ENCODE measurements at places on chromosomes 11 and 22. TPM values are rescaled to one million over a fixed set of nuclear protein-coding genes. Genes with fewer than 3 reads are reported as not detected.

DNA sequence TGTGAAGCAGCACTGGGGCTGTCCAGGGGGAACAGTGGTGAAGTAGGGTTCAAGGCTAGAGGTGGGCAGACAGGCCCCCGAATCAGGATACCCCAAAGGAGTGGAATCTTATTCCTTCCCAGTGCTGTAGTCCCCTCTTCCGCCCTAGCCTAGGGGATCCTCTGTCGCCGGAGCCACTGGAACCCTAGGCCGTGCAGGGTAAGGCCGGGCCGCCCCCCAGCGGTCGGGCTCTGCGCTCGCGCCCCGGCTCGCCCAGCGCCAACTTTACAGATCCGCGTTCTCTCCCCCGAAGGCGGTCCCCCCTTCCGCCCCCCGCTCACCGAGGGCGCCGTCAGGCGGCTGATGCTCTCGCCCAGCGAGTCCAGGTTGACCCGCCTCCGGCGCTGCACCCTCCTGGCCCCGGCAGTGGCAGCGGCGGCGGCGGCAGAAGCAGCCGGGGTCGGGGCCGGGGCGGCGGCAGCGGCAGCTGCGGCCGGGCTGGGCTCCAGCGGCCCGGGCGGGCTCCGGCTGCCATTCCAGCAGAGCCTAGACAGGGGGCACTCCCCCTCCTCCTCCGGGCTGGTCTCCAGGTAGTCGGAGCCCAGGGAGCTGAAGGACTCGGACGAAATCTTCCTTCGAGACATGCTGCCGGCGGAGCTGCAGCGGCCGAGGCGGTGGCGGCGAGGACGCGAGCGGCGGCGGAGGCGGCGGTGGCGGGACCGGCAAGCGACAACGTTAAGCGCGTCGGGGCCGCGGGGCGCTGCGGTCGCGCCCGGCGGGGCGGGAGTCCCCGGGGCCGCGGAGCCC, 650 bp downstream of the GUCY1A2 start:
- DNase-seq: no peak

GRCh38 chr22:27405672-27406388, 395.7 kb downstream of the MN1 start:
- DNase-seq: peak; percentile 0

GRCh38 chr22:31818481-31819392, 64.9 kb downstream of the DEPDC5 start:
- DNase-seq: no peak

DNA sequence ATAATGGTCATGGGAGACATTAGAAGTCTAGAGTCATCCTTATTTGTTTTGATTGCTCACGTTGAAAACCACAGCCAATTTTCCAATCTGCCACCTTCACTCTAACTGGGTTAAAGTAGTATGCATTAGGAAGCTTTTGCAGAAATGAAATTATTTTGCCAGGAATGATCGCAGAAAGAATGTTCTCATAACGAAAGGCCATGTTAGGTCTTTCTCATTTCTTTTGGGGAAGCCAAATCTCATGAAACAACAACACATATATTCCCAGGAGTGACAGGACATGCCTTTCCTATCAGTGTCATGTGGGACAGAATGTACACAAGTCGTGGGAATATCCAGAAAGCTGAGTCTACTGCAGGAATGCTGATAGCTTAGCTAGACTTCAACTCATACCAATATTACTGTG, 386.3 kb downstream of the AASDHPPT start:
- no peak for DNase-seq

DNA sequence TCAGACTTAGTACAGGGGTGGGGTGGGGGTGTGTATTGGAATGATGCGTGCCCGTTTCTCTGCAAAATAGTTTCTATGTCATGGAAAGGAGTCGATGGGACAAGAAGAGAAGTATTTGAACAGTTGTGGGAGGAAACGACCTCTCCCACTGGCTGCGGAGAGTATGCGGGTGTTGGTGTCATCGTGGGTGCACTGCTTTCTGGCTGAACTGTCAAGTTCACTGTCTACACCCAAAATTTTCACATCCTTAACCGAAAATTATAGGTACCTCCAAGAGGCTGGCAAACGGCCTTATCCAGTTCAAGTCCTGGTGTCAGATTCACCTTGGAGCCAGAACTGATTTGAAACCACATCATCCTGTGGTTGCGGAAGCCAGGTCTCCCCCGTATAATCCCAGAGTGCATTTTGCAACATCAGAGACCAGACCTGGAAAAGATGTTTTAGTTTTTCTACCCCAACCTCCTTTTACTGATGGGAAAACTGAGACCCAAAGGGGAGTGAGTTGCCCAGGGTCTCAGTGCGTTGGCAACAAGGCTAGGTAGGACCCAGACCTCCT, 497 bp upstream of the SSRP1 start:
- no peak for DNase-seq

DNA sequence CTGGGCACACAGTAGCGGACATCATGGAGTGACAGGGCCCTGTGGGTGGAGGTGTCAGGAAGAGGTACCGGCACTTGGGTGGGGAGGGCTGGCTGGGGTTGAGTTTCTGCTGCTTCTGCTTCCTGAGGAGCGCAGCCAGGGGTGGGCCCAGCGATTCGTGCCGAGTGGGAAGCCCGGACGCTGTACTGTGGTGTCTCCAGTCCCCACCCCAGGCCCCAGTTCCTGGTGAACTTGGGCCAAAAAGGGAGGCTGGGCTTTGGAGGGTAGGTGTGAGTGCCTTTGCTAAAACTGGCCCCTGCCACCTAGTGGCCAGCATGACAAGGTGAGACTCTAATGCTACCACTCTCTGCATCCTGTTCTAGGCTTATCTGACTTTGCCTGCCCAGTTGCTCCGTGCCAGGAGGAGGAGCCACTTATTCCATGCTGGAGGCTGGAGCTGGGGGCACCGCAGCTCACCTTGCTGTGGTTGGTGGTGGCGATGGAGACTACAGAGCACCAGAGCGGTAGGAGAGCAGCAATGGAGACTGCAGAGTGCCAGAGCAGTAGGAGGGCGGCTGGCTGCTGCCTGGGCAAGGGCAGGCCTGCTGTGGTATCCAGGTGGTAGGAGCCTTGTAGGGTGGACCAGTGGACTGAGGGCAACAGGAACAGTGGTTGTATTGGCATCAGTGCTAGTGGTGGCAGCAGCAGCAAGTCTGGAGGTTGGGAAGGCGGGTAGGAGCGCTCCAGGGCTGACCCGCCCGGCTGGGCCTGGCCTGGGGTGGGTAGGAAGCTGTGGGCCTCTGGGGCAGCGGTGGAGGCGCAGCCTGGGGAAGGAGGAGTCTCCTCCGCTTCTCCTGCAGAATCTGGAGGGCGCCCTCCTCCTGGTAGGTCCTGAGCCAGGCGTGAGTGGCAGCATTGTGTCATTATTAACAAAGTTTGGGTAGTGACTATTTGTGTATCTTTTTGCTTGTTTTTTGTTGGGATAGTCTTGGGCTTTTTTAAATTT, 2.2 kb upstream of the RFPL2 start:
- DNase-seq: peak; percentile 30

DNA sequence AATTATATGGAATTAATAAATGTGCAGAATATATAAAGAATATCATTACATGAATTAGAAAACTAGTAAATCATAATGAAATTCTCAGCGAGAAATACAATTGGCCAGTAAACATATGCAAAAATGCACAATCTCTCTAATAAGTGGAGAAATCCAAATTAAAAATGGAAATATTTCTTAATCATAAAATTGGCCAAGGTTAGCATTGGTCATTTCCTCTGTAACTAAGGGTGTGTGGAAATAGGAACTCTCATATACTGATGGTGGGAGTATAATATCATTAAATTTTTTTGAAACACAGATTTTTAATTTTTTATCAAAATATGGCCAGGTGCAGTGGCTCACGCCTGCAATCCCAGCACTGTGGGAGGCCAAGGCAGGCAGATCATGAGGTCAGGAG, 7.6 kb upstream of the ZNF74 start:
- DNase-seq: no peak

- DNase-seq: no peak
Observed at GRCh38 chr22:43465291-43466015, 53.6 kb downstream of the MPPED1 start.

GRCh38 chr11:95058621-95059020, 8.1 kb upstream of the SRSF8 start:
- DNase-seq: no peak

- no peak for DNase-seq
Observed at GRCh38 chr11:102599642-102600261, 25.4 kb downstream of the MMP20 start.

GRCh38 chr11:45258982-45259530, 27.1 kb downstream of the SYT13 start:
- DNase-seq: no peak

DNA sequence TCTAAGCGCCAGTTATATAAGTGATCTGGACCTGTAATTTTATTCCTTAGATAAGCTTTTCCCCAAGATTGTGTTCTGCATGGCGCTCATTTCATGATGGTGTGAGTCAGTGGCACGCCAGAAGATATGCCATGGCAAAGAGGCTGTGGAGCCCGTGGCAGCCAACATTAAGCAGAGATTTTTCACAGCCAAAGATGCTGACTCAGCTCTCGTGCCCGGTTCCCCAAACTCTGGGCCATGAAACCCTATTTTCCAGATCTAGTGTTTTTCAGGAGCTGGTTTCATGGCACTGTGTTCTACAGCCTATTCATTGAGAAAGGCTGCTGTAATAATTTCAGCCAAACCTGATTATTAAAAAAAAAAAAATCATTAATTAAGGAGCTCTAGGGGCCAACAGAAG, 15.4 kb upstream of the LINC01488 start:
- DNase-seq: no peak

GRCh38 chr22:23268877-23269276, 88.6 kb downstream of the BCR start:
- no peak for DNase-seq

DNA sequence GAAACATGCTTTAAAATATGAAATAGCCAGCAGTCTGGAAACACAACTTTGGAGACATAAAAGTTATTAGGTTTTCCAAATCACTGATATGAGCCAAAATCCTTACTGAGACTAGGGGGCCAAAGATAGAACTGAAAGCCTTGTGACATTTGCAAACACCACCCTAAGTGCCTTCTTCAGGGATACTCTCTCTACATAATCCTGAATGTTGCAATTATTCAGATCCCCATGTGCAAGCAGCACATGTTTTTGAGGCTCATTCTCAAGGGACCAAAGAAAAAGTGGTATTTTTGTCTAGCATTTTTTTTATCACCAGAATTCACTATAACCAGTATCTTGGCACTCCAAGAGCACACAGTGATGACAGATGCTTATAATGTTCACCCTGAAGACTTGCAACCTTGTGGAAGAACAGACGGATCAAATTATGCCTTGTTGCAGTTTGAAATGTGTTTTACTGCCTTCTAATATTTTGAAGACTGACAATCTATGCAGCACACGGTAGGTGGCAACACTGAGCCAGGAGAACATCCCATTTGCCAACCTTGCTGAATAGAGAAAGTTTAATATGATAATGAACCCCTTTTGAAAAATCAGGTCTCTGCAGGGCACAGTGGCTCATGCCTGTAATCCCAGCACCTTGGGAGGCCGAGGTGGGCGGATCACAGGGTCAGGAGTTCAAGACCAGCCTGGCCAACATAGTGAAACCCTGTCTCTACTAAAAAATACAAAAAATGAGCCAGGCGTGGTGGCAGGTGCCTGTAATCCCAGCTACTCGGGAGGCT, 78.5 kb downstream of the PLEKHA7 start:
- no peak for DNase-seq

DGAT2 gene
- 11.0 TPM for total RNA-seq

C11orf65 gene
- total RNA-seq: 0.64 TPM

CHRDL2 gene
- not detected for total RNA-seq

OR8U1 gene
- total RNA-seq: not detected
